ENCODE measurements at places on chromosomes 2 and 18. TPM values are rescaled to one million over a fixed set of nuclear protein-coding genes. Genes with fewer than 3 reads are reported as not detected.
A peak's percentile ranks its signal among the peaks of the same experiment; 100 is the strongest.

GRCh38 chr2:143177096-143177786 is 48.0 kb downstream of the ARHGAP15 start:
- peak; percentile 13 for DNase-seq

The WDCP gene
- 7.1 TPM for total RNA-seq

The NBAS gene
- 16.2 TPM for total RNA-seq

The RTKN gene
- 10.5 TPM for total RNA-seq

- DNase-seq = no peak
Observed at GRCh38 chr2:109265369-109265768, 136.4 kb downstream of the SH3RF3 start.

The MEP1B gene
- total RNA-seq = not detected

- DNase-seq = no peak
Observed at GRCh38 chr2:169300636-169301530, 61.5 kb downstream of the LRP2 start.

The RAB11FIP5 gene
- total RNA-seq = 11.5 TPM

The CAVIN2 gene
- 1.9 TPM for total RNA-seq

The UGT1A10 gene
- not detected for total RNA-seq

DNA sequence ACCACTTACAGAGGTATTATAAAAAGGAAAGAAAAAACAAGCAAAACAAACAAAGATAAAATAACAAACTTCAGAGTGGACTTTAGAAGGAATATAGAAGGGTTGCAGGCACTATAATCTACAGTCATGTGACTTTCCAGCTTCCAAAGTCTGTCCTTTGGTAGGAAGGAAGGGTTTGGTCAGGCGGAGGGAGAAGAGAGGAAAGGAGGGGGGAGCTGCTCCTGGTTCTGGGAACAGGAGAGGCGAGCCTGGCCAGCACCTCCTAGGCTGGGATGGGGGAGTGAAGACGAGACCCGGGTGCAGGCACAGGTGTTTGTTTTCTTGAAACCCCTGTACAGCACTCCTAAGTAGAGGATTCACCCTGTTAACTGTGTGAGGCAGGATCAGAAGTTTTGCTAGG is 53.8 kb upstream of the GATA6 start:
- no peak for DNase-seq

- DNase-seq = no peak
Observed at GRCh38 chr18:27808683-27809082, 368.2 kb downstream of the CDH2 start.

- DNase-seq = peak; percentile 19
Observed at GRCh38 chr2:192267484-192267883, 72.8 kb upstream of the TMEFF2 start.

GRCh38 chr18:49250816-49251388 is 209.5 kb downstream of the DYM start:
- no peak for DNase-seq
